ENCODE measurements at places on chromosomes 16 and 17. TPM values are rescaled to one million over a fixed set of nuclear protein-coding genes. Genes with fewer than 3 reads are reported as not detected.

The ALDH3A1 gene
- 9.3 TPM for total RNA-seq

The TMEM231 gene
- total RNA-seq = 13.7 TPM

The SLC12A4 gene
- 54.7 TPM for total RNA-seq

The SPSB3 gene
- total RNA-seq = 17.4 TPM

The GINS2 gene
- total RNA-seq = 2.9 TPM

The SCGB1C2 gene
- total RNA-seq = not detected

The CPNE7 gene
- total RNA-seq = 0.22 TPM

The ABCA6 gene
- 9.4 TPM for total RNA-seq

Data from articular chondrocyte of knee joint (primary cell).